ENCODE measurements at places on chromosomes 3 and 15. TPM values are rescaled to one million over a fixed set of nuclear protein-coding genes. Genes with fewer than 3 reads are reported as not detected.

GRCh38 chr3:41075975-41076374 is 123.3 kb upstream of the CTNNB1 start:
- no peak overlapping the region for H3K4me3 ChIP-seq
- H3K27me3 ChIP-seq, result no peaks in the 10 kb centered on the region
- no peak overlapping the region for H3K27ac ChIP-seq
- H3K36me3 ChIP-seq, result no peaks in the 10 kb centered on the region

DNA sequence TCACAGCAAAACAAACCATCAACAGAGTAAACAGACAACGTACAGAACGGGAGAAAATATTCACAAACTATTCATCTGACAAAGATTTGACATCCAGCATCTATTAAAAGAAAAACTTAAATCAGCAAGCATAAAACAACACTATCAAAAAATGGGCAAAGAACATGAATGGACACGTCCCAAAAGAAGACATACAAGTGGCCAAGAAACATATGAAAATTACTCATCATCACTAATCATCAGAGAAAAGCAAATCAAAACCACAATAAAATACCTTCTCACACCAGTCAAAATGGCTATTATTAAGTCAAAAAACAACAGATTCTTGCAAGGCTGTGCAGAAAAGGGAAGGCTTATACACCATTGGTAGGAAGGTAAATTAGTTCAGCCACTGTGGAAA is 13.7 kb upstream of the SERPINI2 start:
- H3K27ac ChIP-seq, result no peak overlapping the region
- no peak overlapping the region for H3K4me3 ChIP-seq
- H3K4me1 ChIP-seq, result no peaks in the 10 kb centered on the region
- no peaks in the 10 kb centered on the region for H3K27me3 ChIP-seq
- no peaks in the 10 kb centered on the region for H3K36me3 ChIP-seq

DNA sequence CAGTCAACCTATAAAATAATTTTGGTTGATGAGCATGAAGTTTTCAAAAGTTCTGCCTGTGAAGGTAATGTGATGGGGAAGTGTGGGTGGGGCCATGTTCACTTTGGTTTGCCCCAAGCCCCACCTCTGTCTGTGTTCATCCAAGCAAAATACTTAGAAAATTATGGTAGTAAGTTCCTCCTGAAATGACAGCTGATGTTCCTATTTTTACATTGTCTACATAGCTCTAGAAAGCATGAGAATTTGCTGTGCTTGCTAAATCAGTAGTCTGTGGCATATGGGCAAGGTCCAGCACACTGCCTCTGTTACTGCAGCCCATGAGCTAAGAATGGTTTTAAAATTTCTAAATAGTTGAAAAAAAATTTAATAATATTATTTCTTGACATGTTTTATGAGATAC is 21.9 kb upstream of the CP start:
- no peak overlapping the region for H3K4me3 ChIP-seq
- no peak for DNase-seq
- no peaks in the 10 kb centered on the region for H3K36me3 ChIP-seq
- no peak overlapping the region for H3K27ac ChIP-seq

DNA sequence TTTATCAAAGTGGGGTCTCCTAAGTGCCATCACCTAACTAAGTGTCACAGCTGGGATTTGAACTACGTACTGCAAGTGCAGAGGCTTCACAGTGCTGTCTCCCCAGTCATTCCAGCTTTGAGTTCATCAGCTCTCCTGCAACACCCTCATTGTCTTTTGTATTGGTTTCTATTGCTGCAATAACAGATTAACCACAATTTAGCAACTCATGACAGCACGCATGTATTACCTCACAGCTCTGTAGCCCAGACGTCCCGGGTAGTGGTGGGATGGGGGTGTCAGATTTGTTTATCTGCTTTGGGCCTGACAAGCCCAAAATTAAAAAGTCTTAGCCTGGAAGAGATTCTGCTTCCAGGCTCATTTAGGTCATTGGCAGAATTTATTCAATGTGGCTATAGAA is 220.5 kb upstream of the LRRN1 start:
- no peaks in the 10 kb centered on the region for H3K4me1 ChIP-seq
- no peaks in the 10 kb centered on the region for H3K27me3 ChIP-seq
- H3K27ac ChIP-seq, result no peak overlapping the region
- no peaks in the 10 kb centered on the region for H3K36me3 ChIP-seq
- DNase-seq, result no peak
- H3K4me3 ChIP-seq, result no peak overlapping the region

- DNase-seq, result no peak
- no peak overlapping the region for H3K27ac ChIP-seq
- no peaks in the 10 kb centered on the region for H3K27me3 ChIP-seq
- no peaks in the 10 kb centered on the region for H3K4me1 ChIP-seq
- no peaks in the 10 kb centered on the region for H3K36me3 ChIP-seq
Observed at GRCh38 chr3:120473389-120473788, 22.6 kb upstream of the FSTL1 start.

GRCh38 chr15:85318048-85318731 is 62.2 kb upstream of the AKAP13 start:
- H3K4me3 ChIP-seq, result no peak overlapping the region
- H3K27ac ChIP-seq, result no peak overlapping the region
- no peaks in the 10 kb centered on the region for H3K27me3 ChIP-seq
- H3K36me3 ChIP-seq, result no peaks in the 10 kb centered on the region
- peaks cover 10% of the 10 kb centered on the region for H3K4me1 ChIP-seq

GRCh38 chr3:10738688-10739372 is 77.2 kb upstream of the SLC6A11 start:
- H3K27ac ChIP-seq, result no peak overlapping the region
- no peaks in the 10 kb centered on the region for H3K36me3 ChIP-seq
- no peaks in the 10 kb centered on the region for H3K4me1 ChIP-seq
- DNase-seq, result peak; percentile 50

GRCh38 chr3:113374078-113374477 is 67.2 kb downstream of the CFAP44 start:
- H3K4me1 ChIP-seq, result no peaks in the 10 kb centered on the region
- H3K27me3 ChIP-seq, result no peaks in the 10 kb centered on the region
- no peak for DNase-seq
- H3K36me3 ChIP-seq, result no peaks in the 10 kb centered on the region
- no peak overlapping the region for H3K4me3 ChIP-seq

DNA sequence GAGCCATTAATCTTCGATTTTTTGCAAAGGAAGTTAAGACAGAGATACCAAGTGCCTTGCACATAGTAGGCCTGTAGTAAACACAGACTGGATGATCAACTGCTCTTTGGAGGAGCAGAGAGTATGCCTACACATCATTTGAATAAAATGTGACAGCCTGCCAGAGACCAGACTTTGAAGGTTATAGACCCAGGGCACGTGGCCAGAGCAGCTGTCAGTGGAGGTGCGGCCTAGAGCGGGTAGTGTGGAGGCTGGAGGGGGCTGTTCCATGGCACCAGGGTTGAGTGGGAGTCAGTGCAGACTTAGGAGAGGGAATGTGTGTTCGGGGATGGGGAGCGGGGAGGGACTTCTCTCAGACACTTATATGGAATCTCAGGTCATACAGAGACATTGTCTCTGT is 80.8 kb downstream of the SMAD3 start:
- DNase-seq, result peak; percentile 50
- no peak overlapping the region for H3K4me3 ChIP-seq
- H3K4me1 ChIP-seq, result peaks cover 36% of the 10 kb centered on the region
- peak overlapping the region; percentile 70 for H3K27ac ChIP-seq

DNA sequence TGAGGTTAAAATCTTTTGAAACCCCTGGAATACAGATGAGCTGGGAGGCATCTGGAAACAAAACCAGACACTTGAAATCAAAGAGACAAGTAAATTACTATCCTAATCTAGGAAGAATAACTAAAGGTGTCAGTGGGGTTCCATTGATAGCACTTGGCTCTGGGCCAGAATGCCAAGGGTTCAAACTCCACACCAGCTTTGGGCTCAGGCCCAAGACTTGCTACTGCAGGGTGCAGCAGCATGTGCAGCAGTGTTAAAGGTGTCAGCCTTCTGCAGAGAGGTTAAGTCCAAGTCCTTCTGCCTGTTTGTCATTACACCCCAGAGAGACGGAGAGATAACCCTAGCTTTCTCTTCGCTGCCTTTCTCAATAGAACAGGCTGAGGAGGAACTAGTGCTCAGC is 273.9 kb downstream of the TIGIT start:
- no peak overlapping the region for H3K27ac ChIP-seq
- H3K36me3 ChIP-seq, result no peaks in the 10 kb centered on the region
- H3K27me3 ChIP-seq, result no peaks in the 10 kb centered on the region
- DNase-seq, result no peak
- H3K4me3 ChIP-seq, result no peak overlapping the region
- no peaks in the 10 kb centered on the region for H3K4me1 ChIP-seq

- DNase-seq, result no peak
- H3K27me3 ChIP-seq, result no peaks in the 10 kb centered on the region
- H3K36me3 ChIP-seq, result no peaks in the 10 kb centered on the region
- no peak overlapping the region for H3K27ac ChIP-seq
- H3K4me1 ChIP-seq, result no peaks in the 10 kb centered on the region
- no peak overlapping the region for H3K4me3 ChIP-seq
Observed at GRCh38 chr15:57343048-57343447, 33.3 kb upstream of the CGNL1 start.

DNA sequence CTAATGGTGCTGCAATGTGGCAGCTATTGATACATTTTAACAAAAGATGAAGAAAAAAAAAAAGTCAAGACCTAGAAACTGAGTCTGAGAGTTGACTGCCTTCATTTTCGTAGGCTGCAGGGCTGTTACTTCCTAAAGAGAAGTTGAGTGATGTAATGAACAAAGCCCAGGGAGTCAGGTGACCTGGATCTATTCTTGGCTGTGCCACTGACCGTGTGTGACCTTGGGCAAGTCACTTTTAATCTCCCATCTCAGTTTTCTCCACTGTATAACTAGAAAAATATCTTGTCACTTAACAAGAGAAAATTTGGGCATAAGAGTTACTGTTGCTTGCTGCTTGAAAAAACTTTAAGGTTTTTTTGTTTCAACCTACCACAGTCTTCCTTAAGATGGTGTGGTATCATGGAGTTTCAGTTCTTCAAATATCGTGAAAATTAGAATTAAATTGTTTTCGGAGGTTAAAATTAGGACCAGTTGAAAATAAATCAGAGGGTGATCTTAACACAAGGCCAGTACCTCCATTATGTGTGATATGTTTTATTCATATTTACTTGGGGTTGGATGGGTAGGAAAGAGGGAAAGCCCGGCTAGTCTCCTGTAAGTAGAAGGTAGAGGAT is 5.8 kb downstream of the FMN1 start:
- no peak overlapping the region for H3K4me3 ChIP-seq
- no peaks in the 10 kb centered on the region for H3K36me3 ChIP-seq
- no peak for DNase-seq
- no peak overlapping the region for H3K27ac ChIP-seq
- peaks cover 2% of the 10 kb centered on the region for H3K27me3 ChIP-seq
- H3K4me1 ChIP-seq, result no peaks in the 10 kb centered on the region

DNA sequence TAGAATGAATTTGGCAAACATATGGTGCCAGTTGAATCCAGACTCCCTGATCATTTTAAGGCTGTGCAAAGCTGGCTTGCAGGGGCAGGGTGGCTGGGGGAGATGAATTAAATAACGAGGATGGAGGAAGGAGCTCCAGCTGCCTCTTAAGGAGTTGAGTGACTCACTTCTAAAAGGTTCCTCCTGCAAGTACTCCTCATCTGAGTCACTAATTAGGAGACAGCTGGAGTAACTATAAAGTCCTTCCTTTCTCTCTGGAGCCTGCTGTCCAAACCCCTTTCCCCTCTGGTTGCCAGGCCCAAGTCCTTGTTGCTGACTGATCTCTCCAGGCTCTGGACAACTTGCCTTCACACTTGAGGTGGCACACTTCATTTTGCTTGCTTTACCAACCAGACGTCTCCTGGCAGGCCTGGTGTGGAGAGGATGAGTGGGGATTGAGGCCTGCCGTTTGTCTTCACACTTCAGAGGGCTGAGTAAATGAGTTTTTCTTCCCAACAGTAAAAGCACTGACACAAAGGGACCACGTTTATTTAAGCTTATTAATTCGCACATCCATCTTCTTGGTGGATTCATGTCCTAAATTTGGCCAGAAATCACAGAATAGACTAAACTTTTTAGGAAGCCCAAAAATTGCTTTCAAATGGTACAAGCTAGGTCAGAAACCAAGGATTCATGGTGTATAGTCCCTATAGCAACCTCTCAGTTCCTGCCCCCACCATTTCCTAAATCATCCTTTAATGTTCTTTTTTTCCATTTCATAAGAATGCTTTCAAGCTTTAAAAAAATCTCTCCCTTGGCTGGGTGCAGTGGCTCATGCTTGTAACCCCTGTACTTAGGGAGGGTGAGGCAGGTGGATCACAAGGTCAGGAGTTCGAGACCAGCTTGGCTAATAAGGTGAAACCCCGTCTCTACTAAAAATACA is 90.5 kb upstream of the MYRIP start:
- H3K36me3 ChIP-seq, result no peaks in the 10 kb centered on the region
- H3K4me1 ChIP-seq, result no peaks in the 10 kb centered on the region
- no peak for DNase-seq
- no peaks in the 10 kb centered on the region for H3K27me3 ChIP-seq
- H3K27ac ChIP-seq, result no peak overlapping the region
- H3K4me3 ChIP-seq, result no peak overlapping the region

DNA sequence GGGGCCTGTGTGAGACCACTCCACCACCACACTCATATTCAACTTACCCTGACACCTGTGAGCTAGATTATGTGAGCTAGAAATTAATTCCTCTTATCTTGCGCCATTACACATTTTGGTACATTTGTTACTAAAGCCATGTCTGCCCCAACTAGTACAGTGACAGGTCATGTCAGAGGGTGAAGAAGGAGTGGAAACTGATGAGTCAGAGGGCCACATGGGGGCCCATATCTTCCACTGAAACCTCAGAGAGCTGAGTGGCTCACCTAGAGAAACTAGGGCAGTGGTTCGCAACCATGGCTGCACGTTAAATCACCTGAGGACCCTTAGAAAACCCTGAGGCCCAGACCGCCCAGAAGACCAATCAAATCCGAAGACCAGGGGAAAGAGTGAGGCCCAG is 15.7 kb upstream of the MEF2A start:
- H3K27ac ChIP-seq, result no peak overlapping the region
- H3K27me3 ChIP-seq, result no peaks in the 10 kb centered on the region
- H3K4me3 ChIP-seq, result no peak overlapping the region
- H3K36me3 ChIP-seq, result no peaks in the 10 kb centered on the region

- no peaks in the 10 kb centered on the region for H3K27me3 ChIP-seq
- no peak for DNase-seq
- H3K4me3 ChIP-seq, result no peak overlapping the region
- H3K4me1 ChIP-seq, result no peaks in the 10 kb centered on the region
- no peak overlapping the region for H3K27ac ChIP-seq
Observed at GRCh38 chr15:42233107-42233506, 25.0 kb upstream of the VPS39 start.

GRCh38 chr15:38190501-38190900 is 62.1 kb upstream of the SPRED1 start:
- no peaks in the 10 kb centered on the region for H3K4me1 ChIP-seq
- H3K4me3 ChIP-seq, result no peak overlapping the region
- no peak overlapping the region for H3K27ac ChIP-seq
- no peaks in the 10 kb centered on the region for H3K27me3 ChIP-seq
- DNase-seq, result no peak
- no peaks in the 10 kb centered on the region for H3K36me3 ChIP-seq

- DNase-seq, result no peak
- no peak overlapping the region for H3K4me3 ChIP-seq
- H3K27me3 ChIP-seq, result peaks cover 17% of the 10 kb centered on the region
- no peaks in the 10 kb centered on the region for H3K36me3 ChIP-seq
- peak overlapping the region; percentile 37 for H3K27ac ChIP-seq
- peaks cover 40% of the 10 kb centered on the region for H3K4me1 ChIP-seq
Observed at GRCh38 chr3:50150863-50151686, 4.0 kb upstream of the SEMA3F start.

SSUH2 gene
- 0.47 TPM for total RNA-seq

ZNF774 gene
- total RNA-seq, result 1.2 TPM

LRRC58 gene
- 14.9 TPM for total RNA-seq

EDEM1 gene
- total RNA-seq, result 59.1 TPM

WNT5A gene
- total RNA-seq, result 2.9 TPM

PLCB2 gene
- 26.5 TPM for total RNA-seq

GOLGA6L24 gene
- total RNA-seq, result not detected

UNC13C gene
- 1.7 TPM for total RNA-seq

OSTN gene
- under 0.01 TPM for total RNA-seq

DNASE1L3 gene
- total RNA-seq, result 52.0 TPM

FANCD2OS gene
- not detected for total RNA-seq

DNAJC13 gene
- total RNA-seq, result 21.0 TPM
